ENCODE measurements at places on chromosomes 13 and 19. TPM values are rescaled to one million over a fixed set of nuclear protein-coding genes. Genes with fewer than 3 reads are reported as not detected.

- no peak for DNase-seq
These were observed 485 bp downstream of the CRYL1 start for GRCh38 chr13:20525144-20525600.

DNA sequence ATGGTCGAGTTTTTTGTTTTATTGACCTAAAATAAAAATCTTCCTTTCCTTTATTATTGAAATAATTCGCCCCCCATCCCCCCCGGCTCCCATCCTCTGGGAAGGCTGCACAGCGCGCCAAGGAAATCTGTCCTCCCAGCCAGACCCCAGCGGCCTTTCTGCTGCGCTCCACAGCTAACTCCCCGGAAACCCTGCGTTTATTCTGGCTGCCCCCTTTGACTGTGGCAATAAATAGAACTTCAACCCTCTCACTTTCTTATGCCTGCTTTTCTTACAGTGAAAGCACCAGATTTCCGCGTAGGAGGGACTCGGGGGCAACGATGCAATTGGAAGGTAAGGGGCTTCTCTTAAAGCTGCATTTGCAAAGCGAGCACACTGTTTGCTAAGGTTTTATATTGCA, 9.7 kb upstream of the C19orf12 start:
- DNase-seq = no peak

- DNase-seq = no peak
These were observed 18.4 kb upstream of the MYADM start for GRCh38 chr19:53849237-53849676.

Gene ZIC2
- total RNA-seq = not detected

- DNase-seq = no peak
These were observed 234.7 kb downstream of the TSHZ3 start for GRCh38 chr19:31114585-31114984.

DNA sequence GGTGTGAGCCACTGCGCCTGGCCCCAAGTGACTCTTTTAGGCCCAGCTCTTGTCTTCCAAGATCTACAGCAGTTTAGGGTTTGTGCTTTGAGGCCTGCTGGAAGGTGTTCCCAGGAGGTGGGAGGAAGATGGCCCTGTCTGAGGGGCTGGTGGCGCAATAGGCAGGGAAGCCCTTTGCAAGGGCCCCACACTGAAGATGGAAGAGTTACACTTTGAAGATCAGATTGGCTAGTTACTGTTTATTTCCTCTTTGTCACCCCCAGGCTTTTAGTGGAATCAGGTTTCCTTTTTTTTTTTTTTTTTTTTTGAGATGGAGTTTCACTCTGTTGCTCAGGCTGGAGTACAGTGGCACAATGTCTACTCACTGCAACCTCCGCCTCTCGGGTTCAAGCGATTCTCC, 1.9 kb upstream of the RABAC1 start:
- no peak for DNase-seq

Gene ZNF320
- 14.0 TPM for total RNA-seq

DNA sequence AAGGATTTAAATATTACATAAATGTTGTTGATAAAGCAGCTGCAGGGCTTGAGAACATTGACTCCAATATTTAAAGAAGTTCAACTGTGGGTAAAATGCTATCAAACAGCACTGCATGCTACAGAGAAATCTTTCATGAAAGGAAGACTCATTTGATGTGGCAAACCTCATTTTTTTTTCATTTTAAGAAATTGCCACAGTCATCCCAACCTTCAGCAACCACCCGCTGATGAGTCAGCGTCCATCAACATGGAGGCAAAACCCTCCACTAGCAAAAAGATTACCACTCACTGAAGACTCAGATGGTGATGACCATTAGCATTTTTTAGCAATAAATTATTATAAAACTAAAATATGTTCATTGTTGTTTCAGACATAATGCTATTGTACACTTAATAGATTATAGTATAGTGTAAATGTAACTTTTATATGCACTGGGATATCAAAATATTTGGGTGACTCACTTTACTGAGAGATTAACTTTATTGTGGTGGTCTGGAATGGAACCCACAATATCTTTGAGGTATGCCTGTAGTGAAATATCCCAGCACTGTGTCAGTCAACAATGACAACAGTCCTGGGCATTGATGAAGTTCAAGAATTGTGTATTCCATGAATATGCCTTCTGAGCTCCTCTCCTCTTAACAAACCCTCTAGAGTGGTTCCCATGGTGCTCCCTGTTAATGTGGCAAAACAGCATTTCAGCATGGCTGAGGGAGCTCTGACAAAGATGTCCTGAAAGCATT, 52.4 kb upstream of the SOX21 start:
- DNase-seq = no peak

Gene PSG1
- total RNA-seq = not detected

Gene ZNF442
- 3.4 TPM for total RNA-seq

Gene C1QTNF9B
- not detected for total RNA-seq

DNA sequence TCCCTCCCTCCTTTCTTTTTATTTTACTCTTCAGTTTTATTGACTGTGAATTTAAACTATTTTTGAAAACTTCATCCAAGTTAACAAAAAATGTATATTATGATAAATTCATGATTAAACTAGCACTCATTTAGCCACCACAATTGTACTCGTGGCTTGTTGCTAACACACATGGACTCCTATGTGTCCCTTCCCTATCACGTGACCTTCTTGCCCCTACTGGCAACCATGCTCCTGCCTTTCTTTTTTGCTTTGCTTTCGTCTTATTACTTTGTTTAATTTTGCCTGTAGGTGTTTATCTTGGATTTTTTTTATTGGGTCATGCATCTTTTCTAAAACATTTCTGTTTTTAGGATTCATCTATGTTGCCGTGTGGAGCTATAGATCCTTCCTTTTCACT, 8.2 kb downstream of the CLC start:
- DNase-seq = no peak

Gene PLEKHJ1
- total RNA-seq = 45.8 TPM

GRCh38 chr19:14006766-14007562, 844 bp upstream of the RFX1 start:
- DNase-seq = no peak

- no peak for DNase-seq
These were observed 69.2 kb upstream of the KCTD15 start for GRCh38 chr19:33727331-33727998.

GRCh38 chr13:114310956-114311355, 3.3 kb upstream of the CHAMP1 start:
- DNase-seq = no peak

Gene TUBB4A
- total RNA-seq = 0.40 TPM

- no peak for DNase-seq
These were observed 16.6 kb downstream of the PLK5 start for GRCh38 chr19:1540365-1540925.

Gene SLC27A1
- total RNA-seq = 12.9 TPM

- DNase-seq = no peak
These were observed 35.4 kb downstream of the PCCA start for GRCh38 chr13:100124265-100124664.

DNA sequence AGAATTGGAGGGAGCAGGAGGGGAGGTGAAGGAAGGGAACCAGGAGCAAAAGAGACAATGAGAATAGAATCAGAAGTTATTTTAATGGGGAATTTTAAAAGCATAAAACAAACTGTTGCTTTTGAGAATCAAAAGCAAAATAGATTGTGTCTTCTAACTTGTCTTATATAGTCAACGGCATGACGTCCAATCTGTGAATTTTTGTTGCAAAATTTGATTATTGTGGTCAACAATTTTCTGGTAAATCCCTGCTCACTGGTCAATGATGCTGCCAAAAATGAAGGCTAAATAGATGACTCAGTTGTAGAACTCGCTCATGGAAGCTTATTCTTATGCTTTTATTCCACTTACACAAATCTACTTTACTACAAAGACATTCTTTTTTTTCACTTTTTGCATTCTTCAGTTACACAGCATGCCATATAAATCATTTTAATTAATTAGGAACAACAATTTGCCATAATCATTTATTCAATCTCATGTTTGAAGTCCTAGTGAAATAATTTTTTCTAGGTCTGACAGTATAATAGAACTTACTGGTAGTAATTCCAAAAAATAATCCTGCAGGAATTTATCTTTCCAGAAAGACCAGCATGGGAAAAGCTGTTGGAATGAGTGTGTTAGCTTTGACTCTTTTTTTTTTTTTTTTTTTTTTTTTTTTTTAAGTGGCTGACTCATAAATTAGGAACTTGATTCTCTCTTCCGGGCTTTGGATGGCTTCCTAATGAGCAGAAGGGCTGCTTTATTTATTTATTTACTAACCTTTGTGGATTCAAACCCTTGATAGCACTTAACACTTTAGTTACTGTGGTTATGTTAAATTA, 256.9 kb downstream of the SPRY2 start:
- no peak for DNase-seq

DNA sequence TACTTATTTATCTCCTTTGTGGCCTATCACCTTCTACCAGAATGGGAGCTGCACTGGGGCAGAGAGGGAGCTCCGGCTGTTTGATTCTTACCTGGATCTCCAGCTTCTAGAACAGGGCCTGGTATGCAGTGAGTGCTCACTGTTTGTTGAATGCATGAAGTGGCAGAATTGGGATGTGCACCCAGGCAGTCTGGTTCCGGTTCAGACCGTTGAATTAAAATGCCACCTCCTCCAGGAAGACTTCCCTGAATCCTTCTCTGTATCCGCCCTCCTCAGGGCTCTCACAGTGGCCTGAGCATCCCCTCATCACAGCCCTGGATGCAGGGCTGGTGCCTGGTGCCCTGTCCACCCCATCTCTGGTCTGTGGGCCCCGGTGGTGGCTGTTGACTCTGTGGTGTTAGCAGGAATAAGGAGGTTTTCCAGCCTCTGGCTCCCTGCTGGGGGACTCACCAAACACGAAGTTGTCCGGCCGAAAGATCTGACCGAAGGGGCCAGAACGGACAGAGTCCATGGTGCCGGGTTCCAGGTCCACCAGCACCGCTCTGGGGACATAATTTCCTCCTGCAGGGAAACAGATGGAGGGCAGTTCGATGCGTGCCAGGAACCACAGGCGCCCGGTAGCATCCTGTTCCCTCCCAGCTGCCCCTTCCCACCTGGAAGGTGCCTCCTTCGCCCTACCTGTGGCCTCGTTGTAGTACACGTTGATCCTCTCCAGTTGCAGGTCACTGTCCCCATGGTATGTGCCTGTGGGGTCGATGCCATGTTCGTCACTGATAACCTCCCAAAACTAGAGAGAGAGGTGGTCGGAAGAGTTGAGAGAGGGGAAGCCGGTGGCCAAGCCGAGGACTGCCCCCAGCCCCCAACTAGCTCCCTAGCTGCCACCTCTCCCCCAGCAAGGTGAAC, 1.0 kb downstream of the TUBB4A start:
- DNase-seq = no peak

DNA sequence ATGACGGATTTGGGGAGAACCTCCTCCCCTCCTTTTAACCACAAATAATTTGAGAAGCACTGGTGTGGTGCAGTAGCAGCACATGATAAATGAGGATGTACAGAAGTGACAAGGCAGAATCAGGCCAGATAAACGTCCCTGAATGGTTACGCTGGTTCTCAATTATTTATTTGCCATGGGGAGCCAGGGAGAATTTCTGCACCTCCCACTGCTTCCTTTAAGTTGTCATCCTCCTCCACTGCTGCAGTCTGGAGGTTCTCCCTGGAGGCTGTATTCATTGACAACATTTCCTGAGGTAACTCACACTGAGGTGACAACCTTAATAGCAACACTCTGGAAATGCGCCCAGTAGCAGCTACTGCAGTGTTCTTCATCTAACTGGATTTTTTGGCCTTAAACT, 308.9 kb upstream of the SLITRK1 start:
- DNase-seq = no peak

Gene ZNF730
- 0.15 TPM for total RNA-seq

- no peak for DNase-seq
These were observed 16.3 kb upstream of the PTPRS start for GRCh38 chr19:5356918-5357317.

- DNase-seq = no peak
These were observed 704.6 kb upstream of the PCDH9 start for GRCh38 chr13:67934617-67935330.

GRCh38 chr13:29758531-29759114, 91.8 kb downstream of the UBL3 start:
- peak; percentile 65 for DNase-seq

DNA sequence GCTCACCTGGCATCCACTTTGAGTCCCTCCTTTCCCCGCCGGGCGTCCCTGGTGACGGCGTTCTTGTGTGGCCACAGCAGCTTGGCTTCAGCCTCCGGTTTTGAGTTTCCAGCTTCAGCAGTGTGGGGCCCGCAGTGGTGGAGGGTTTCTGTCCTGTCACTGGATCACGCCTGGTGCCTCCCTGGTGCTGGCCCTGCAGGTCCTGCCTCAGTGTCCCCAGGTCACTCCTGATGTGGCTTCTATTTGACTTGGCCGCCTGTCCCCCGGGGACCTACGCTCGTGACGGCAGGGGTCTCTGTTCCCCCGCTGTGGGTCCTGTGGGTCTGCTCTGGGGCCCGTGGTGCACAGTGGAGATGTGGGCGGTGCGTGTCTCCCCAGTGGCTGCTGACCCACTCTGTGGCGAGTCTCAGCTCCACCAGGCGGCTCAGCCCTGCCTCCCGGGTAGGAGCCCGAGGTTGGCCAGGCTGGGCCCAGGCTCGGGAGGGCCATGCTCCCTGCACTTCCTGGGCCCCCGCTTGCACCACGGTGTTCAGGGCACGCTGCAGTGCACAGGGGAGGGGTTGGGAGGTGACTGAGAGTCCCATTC, 1.9 kb downstream of the ATP4B start:
- DNase-seq = peak; percentile 10

DNA sequence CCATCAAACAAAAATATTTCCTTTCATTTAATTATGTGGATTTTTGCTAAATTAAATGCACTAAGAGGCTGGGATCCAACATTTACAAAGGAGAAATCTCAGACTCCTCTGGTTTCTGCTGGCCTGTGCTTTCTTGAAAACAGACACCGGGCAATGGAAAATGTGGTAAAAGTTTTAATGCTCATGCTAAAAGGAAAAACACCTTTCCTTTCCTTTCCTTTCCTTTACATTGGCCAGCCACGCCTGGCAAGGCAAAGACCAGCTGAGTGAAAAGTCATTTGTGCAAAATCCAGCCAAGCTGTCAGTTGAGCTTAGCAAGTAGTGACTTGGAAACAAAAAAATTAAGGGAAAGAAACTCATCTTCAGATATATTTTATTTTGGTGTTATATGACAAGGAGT, 240.3 kb downstream of the LACC1 start:
- no peak for DNase-seq

Gene IL17D
- total RNA-seq = 0.25 TPM

DNA sequence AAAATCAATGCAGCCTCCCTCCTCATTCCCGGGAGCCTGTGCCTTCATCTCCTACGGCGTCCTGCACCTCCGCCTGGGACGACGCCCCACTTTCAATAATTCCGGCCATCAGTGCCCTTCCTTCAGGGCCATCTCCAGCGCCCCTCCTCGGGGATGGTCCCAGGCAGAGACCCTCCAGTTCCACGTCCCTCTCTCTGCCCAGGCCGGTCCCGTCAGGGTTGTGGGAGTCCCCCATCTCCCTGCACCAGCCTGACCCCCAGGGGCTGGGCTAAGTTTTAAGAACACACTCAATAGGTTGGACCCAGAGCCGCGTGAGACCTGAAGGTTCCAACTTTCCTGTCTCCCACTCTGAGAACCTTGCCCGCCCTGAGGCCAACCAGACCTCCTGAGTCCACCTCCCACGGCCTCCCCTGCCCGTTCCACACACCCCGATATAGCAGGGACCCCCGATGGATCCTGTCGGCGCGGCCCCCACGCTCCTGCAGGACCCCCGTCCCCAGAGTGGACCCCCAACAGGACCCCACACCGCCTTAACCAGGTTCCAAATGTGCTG, 646 bp downstream of the TMEM161A start:
- DNase-seq = no peak

Data from natural killer cell (primary cell).